Left lung (tissue), 14 donors: ENCODE measurements at places on chromosomes 6 and 20.
A peak's percentile ranks its signal among the peaks of the same experiment; 100 is the strongest.

- DNase-seq: no peak
These were observed 24.0 kb upstream of the GTSF1L start for GRCh38 chr20:43750774-43751166.

- no peak for DNase-seq
These were observed 9.0 kb downstream of the EXOC2 start for GRCh38 chr6:683742-684440.

DNA sequence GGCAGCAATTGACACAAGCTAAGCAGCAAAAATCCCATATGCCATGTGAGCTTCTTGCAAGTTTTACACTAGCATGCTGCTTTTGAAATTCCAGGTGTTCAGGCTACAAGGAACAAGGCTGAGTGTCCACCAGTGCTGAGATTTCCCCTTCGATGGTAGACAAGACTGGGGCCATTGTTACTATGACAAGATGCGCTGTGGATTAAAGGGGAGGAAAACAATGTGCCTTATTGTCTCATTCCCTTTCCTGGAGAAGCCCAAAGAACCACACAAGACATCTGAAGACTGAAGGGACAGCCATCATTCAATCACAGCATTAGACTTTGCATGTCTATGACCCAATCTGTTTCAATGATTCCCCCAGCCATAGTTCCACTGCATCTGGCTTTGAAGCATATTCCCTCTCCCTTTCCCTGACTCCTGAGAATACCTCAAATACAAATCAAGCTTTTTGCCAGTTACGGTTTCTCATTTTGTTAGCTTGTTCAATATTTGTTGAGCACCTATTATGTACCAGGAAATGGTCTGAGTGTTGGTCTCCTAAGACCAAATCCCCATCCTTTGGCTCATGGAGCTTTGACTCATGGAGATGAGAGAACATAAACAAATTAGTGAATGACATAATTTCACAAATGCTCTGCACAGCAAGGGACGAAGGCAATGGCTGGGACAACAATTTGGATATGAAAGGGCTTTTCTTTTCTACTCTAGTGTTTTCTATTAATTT lies 23.4 kb upstream of the SCGN start:
- no peak for DNase-seq

DNA sequence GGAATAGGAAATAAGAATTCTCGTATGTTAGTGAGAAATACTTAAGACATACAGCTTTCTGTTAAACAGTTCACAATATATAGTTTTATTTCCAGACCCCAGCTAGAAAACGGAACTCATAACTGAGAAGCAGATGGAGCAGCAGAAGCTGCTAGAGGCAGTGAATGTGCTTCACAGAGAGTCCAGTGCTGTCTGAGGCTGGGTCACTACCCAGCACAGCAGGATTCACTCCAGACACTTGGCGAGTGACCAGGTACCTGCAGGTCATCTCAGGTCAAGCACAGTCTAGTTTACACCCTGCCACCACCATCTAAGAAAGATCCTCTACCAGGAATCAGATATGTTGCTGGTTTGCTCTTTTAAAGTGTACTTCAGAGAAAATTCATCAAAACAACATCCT lies 243.1 kb upstream of the RAB32 start:
- DNase-seq: no peak

GRCh38 chr6:162481938-162482337 lies 245.6 kb downstream of the PRKN start:
- DNase-seq: no peak

DNA sequence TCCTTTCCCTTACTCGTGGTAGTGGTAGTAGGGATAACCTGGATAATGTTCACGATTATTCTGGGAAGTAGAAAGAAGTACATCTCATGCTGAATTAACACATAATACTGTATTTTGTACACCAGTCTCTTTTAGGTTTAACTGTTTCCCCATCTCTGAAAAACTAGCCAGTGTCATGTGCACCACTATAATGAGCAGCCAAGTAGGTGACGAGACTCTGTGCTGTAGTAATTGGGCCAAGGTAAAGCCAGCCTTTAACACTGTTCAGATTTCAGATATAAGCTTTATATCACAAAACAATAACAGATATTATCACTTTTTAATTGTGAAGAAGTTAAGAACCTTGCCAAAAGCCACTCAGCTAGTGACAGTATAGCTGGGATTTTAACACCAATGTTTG lies 100.9 kb upstream of the ENPP5 start:
- DNase-seq: no peak

DNA sequence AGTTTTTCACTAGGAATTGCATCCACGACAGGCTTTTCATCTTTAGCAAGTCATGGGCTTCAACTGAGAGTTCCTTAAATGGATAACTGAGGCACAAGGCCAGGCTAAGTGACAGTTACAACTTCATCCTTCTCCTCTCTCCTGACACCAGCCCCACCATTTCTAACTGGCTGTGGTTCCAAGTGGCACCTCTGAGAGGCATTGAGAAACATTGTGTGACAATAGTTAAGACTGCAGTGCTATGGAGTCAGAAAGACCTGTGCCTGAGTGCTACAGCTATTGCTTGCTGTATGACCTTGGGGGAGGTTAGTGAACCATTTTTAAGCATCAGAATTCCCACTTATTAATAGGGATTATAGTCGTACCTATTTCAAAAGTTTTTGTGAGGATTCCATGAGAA lies 26.2 kb upstream of the MLIP start:
- DNase-seq: no peak

DNA sequence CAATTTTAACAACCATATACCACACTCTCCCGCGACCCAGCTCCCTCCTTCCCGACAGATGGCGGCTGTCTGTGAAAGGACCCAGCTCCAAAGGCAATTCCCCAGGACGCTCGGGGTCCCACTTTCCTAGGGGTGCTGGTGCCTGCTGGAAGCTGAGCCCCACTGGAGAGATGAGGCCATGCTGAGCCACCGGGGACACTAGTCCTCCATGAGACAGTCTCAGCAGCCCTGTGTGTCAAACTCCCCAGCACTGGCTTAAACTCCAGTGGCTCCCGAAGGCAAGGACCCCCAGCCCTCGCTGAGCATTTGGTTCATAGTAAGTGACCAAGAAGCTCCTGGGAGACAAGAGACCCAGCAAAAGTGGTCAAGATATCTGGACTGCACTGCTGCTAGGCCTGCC lies 52.1 kb downstream of the SLC2A10 start:
- DNase-seq: no peak

DNA sequence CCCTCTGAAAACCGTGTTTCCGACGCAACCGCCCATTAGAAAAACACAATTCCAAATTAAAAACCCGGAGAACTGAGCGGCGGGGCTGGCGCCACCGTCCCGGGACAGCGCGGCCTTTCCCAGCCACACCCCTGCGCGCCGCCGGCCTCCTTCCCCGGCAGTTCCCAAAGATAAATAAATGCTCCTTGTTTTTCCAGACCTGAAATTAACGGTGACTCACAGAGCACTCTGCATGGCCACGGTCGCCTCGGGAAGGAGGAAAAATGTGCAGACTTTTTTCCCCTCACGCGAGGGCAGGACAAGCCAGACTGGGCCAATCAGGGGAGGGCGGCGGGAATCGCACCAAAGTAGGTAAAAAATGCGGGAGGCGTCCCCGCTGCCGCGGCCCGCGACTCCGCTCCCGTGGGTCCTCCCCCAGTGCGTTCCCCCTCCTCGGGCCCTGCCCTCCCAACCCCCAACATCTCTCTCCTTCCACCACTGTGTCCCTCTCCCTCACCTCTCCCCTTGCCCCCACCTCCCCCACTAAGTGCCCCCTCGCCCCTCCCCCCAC lies 828 bp upstream of the DSTN start:
- peak; percentile 78 for DNase-seq

DNA sequence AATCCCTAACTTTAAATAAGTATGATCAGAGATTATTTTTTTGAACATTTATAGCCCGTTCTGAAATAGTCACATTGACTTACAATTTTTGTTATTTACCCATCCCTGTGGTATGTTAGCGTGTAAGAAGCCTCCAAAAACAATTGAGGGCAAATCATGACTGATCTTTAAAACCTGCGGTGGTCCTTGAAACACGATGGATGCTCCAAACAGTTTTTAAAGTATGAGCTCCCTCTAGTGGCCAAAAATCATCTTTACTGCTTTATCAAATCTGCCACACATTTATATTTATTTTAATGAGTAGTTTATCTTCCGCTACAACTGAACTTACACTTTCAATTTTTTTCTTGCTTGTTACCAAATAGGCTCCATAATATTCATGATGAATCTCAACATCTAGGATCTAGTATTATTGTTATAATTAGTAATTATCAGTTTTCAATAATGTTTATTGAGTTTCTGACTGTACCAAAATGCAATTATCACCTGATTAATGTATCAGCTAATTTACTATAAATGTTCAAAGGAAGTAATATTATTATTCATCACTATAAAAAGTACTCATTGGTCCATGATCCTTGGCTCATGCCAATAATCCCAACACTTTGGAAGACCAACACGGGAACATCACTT lies 52.2 kb downstream of the MARCKS start:
- DNase-seq: peak; percentile 71
